Suprapubic skin (tissue), 4 donors: ENCODE measurements at places on chromosomes 7 and 10.

DNA sequence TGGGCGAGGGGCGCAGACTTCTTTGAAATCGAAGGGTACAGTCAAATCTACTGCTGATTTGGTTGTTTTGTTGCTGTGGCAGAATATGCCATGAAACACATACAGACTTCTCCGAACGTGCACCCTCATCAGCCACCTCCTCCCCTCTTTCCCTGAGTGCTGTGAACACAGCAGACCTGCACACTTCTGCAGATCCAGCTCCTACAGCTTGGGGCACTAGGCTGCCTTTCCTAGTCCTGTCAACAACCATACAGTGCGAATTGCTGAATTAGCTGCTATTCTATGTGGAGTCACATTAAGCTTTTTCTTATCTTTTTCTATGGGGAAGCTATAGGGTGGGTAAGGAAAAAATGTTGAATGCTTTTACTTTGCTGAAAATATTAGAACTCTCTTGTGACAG, 57.5 kb downstream of the COL17A1 start:
- DNase-seq: no peak

DNA sequence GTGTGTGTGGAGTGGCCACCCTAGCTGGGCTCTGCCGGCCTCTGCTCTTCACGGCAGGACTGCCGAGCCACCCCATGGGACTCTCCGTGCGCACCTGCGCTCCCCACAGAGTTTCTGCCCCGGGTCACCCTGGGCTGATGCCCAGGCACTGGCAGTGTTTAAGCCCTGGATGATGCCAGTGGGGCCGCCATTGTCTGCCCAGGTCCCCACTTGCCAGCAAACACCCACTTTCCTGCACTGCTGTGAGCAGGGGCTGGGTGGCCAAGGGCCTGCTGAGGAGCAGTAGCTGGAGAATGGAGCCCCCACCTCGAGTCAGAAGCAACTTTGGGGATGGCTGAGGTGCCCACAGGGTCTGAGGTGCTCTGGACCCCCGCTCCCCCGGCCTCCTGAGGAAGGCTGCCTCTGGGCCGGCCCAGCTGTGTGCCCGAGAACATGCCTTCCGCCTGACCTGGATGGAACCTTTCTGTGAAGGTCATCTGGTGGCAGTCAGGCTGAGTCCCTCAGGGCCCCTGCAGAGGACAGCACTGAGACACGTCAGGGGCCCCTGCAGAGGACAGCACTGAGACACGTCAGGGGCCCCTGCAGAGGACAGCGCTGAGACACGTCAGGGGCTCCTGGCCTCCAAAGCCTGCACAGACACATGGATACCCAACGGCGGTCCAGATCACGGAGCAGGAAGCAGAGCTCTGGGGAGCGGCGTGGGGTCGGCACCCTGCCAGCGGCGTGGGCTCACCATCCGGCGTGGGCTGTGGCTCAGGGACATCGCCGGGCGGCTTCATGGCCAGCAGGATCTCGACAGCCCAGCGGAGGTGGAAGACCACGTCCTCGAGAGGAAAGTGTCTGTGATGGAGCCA, 62.0 kb downstream of the CFAP46 start:
- DNase-seq: peak; percentile 74

DNA sequence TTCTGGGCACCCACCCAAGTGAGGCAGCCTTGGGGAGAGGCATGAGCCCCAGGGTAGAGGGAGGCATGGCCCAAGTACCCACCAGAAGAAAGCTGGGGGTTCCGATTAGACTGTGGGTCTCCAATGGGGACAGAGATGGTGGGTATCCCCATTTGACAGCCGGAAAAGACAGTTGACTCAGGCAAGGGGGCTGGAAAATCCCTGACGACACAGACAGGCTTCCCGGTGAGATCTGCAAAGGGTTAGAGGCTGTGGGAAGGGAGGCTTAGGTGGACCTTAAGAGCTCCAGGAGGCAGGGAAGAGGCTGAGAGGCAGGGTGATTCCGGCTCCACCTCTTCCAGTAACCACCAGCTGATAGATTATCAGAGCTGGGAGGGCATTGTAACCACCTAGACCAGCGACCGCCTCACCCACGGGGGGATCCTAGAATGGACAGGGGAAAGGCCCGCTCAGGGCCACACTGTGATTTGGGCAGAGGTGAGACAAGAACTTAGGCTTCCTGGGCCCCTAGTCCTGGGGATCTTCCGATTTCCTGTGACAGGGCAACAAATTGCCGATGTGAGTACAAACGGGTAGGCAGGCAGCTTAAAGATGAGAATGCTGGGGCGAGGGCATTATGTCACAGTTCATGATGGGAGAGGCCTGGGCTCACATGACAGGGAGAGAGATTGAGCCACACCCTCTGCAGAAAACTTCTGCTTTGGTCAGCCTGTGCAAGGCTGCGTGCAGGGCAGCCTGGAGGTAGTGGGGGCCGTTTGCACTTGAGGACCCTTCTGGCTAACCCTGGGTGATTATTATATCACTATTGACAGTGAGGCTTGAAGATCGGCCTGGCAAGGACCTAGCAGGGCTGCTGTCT, 5.4 kb downstream of the TBATA start:
- no peak for DNase-seq

DNA sequence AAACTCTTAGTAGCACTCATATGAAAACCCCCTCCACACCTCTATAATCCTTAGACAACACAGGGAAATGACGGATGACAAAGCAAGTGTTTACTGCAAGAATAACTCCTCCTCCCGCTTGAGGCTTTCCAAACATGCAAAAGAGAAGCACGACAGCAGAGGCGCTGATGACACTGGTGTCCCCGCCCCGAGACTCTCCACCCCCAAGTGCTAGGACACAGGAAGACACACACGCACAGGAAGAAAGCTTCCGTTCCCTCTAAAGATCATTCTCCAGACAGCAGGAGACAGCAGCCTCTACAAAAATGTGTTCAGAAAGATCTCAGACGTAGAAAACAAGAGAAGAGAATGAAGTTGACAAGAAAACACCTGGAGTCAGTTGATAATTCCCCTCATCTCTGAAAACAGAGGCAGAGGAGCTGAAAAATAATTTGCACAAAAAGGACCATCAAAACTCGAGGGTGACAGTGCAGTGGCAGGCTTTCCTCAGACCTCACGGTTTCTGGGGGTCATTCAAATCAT, 90.2 kb downstream of the DLG5 start:
- no peak for DNase-seq

DNA sequence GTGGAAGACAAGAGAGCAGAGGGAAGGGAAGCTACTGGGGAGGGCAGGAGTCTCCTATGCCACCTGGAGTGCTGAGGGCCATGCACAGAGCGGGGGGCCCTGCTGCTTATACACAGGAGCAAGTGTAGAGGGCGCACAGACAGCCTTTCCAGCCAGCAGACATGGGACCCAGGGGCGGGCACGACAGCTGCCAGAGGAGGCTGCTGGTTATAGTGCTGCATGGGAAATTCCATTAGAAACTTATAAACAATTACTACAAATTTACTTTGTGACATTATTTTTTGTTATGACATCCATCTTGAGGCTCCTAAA, 90.5 kb downstream of the WDFY4 start:
- no peak for DNase-seq

DNA sequence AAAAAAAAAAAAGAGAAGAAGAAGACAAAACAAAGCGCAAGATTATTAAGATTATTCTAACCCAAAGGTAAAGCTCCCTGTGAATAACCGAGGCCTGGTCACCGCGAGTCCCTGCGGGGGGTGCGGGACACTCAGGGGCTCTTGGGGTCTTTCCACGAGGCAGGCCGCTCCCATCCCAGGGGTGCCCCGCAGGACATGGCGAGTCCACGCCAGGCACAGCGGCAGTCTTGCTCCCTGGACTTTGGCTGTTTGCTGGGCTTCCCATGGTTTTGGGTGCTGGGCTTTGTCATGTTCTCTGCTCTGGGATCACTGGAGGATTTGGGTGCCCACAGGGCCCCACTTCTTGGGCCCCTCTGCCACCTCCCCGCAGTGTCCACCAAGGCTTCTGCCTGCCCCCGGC, 137.4 kb upstream of the TCERG1L start:
- no peak for DNase-seq

DNA sequence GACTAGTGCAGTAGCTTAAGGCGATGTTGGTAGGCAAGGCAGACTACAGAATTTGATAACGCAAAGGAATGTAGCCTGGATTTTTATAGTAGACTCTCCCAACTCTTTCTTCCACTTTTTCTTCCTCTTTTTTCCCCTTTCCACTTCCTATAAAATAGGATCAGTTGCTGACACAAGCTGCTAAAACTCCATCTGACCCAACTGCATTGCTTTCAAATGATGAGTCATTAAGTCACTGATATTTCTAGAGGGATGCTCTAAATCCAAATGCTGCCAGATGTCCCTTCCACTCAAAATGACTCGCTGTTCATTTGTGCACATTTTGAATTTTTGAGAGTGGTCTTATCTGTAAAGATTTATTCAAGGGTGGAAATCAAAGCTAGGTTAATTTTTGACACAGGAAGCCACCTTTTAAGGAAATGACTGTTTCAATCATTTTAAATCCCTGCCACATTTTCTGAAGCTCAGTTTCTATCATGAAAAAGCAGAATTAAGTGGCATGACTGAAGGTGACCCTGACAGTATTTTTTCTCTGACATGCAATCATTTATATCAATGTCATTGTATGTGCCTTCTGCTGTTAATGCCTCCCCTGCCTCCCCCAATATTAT, 25.8 kb upstream of the SFMBT2 start:
- no peak for DNase-seq

DNA sequence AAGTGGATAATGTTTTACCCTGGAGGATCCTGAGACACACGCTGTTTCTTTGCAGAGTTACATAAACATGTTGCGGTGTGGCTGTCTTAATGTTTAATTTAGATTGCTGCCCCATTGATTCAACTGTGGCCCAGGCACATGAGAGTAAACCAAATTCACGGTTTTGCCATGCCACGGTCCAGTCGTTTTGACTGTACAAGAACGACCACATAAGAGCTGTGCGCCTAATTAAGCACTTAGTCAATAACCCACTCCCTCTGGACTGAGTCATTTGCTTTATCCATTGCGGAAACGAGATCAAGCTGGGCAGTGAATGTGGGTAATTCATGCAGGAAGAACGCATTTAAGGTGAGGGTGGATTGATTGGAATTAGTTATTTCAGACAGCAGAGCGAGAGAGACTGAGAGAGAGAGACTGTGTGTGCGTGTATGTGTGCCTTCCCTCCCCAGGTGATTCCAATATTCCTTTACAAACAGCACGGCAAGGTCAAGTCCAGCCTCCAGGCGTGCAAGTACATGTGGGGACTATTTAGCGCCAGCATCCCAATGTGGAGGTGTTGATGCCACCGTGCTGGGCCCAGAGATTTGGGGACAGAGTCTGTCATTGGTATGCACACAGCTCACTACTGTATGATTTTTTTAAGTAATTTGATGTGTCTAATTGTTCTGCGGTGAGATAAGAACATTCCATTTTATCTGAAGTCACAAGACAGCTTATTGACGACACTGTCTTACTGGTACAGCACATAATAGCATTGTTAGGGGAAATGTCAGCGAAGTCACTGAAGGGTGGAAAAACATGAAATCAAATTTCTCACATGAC, 8.4 kb upstream of the TEX36 start:
- DNase-seq: no peak
